ENCODE measurements at places on chromosomes 4 and X. TPM values are rescaled to one million over a fixed set of nuclear protein-coding genes. Genes with fewer than 3 reads are reported as not detected.

DNA sequence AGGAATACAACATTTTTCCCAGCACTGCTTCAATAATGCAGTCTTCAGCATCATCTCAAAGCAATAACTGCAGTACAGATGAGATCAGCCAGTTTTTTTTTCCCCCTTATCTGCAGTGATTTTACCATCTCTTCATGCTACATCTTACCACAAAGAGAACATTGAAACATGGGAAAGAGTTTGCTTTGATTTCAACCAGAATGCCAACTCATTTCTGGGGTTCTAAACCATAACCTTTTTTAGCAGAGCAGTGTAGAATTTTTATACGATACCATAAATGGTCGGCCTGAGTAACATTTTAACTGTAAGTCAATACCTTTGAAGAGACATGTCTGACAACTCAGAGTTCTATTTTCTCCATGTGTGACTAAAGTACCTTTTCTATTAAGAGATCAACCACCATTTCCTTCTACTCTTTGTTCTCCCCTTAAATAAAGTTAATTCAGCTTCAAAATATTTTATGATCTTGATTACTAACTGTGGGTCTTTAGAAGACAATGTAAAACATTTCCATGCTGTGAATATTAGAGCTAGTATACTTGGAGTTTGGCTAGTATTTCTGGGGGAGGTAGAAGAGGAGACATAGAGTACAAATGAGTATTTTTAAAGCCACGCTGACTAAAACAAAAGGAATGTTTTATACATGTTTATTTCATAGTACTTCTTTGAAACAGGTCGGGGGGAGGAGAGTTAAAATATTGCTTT is 69.1 kb downstream of the TET2 start:
- DNase-seq = no peak

DNA sequence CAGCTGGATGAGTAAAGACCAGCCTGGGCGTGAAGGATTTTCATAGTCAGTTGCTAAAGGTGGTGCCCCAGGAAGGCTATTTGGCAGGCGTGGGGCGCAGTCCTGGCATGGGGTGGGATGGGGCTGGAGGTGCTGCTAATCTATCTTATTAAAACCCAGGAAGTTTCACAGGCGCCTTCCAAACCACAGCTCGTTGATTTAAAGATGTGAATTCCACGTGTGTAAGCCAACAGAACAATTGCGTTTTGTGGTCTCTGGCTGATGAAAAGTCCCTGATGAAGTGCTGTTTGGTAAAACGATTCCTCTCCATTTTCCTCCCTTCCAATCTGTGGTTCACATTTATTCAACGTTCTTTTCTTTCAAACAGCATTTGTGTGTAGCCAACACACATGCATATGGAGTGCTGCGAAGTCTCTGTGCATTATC is 105.0 kb downstream of the TBL1X start:
- no peak for DNase-seq

GRCh38 chrX:68363984-68364383 is 69.3 kb downstream of the OPHN1 start:
- DNase-seq = no peak

DNA sequence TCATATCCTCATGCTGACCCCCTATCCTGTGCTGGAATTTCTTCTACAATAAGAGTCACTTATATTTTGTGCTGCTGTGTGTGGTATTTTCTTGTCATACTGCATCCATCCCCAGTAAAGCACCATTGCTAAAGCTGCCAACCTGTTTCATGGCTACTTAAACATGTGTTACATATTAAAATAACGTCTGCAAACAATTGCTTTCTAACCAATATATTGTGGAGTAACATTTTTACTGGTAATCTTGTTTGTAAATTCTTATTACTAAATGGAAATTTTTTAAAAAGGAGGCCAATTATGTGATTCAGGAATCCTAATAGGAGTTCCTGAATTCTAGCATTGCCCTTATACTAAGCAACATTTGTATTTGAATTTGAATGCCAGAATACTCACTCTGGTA is 160.3 kb upstream of the VEGFC start:
- no peak for DNase-seq

DNA sequence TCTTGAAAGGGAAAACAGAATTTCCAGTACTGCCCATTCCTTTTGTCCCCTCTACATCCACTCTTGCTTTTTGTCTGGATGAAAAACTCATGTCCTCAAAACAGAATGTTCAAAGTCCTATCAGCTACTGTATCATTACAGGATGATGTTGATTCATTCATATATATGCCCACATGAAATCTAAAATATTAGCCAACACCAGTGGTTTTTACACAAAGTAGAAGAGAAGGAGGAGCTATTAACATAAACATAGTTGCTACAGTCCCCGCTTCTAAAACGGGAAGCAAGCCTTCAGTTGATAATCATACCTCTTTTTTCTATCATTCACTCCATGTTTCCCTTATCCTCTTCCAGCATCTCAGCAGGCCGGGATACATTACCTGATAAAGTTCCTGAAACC is 7.7 kb upstream of the THOC2 start:
- no peak for DNase-seq

GRCh38 chr4:60744767-60745166 is 455.4 kb upstream of the ADGRL3 start:
- DNase-seq = no peak

GRCh38 chr4:160175064-160175643 is 1072.3 kb downstream of the RAPGEF2 start:
- no peak for DNase-seq

Gene EXOSC9
- polyA plus RNA-seq = 72.7 TPM

Gene KCNE5
- polyA plus RNA-seq = 6.8 TPM

Gene ZFP42
- polyA plus RNA-seq = 14.4 TPM

Measured in right lung (tissue), 10 donors.